NCI-H446 treated with DMSO at 0.1 percent for 48 hours (cell line): ENCODE measurements at places on chromosomes 5 and 9.

DNA sequence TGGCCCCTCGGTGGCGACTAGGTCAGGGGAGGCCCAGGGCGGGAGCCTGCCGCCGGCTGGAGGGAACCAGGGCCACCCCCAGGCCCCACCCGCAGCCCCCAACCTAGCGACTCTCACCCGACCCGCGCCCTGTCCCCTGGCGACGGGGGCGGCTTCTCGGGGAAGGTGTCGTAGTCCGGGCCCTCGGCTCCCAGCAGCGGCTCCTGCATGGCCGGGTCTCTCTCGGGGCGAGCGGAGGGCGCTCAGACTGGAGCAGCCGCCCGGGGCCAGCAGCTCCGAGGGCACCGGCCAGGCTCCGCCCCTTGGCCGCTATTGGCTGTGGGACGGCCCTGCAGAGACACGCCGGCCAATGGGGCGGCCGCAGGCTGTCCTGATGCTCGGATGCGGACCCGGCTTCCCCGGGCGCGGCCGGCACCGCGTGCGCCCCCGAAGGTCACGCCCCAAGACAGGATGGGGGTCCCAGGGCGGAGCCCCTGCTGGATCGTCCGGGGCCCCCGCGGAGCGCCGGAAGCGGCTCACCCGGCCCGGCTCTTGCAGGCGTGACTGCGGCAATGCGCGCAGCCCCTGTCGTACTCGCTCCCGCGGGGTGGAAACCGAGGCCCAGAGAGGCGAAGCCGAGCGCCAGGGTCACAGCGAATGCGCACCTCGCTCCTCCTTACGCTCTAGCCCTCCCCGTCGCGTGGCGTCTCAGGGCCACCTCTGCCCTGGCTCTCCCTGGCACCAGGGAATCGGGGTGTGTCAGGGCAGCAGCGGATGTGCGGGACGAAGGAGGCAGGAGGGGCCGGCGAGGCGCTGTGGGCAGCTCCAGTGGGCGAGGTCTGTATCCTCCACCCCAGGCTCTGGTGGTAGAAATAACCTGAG, at the start of gene SLC2A6:
SLC2A6 (minus strand) TSS at position 249 of the 861 bp plus-strand sequence; CDS start at position 209, 40 bp downstream.
- peak; percentile 39 for DNase-seq

GRCh38 chr9:96020792-96021550, 145.5 kb downstream of the ERCC6L2 start:
- no peak for DNase-seq

GRCh38 chr9:127011772-127012171, 97.2 kb downstream of the RALGPS1 start:
- no peak for DNase-seq

GRCh38 chr5:177109810-177110209, 23.1 kb downstream of the FGFR4 start:
- no peak for DNase-seq

DNA sequence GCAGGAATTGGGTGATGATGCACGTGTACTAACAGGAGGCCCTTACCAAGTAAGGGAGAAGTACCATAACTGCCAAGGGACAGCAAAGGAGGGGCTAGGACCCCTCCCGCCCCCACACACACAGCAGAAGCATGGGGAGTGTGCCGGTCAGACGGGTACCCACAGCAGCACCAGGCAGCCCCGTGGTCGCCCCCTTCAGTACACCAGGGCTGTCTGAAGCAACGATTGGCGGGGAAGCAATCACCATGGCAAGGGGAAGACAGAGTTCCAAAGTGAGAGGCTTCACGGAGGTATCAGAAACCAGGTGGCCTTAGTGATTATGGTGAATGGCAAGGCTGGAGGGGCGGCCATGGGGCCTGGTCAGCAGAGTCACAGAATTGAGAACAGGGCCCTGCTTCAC, 72.2 kb downstream of the CAMSAP1 start:
- DNase-seq: no peak

DNA sequence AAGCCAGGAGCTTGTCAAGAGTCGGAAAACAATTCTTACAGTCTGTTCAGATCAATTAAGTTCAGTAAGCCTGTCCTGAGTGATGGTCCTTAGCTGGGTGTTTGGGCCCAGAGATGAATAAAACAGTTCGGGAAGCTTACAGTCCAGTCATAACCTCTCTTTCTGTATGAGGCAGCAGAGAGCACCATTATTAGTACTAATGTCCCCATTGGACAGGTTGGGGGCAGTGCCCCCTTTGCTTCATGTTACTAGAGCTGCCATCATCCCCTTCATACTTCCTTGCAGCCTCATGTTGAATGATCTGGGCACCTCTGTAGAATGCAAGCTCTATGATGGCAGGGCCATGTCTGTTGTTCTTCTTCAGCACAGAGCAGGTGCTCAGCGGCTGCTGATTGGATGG, 9.8 kb downstream of the DOCK2 start:
- DNase-seq: no peak

GRCh38 chr5:109654455-109654854, 35.3 kb upstream of the MAN2A1 start:
- no peak for DNase-seq

DNA sequence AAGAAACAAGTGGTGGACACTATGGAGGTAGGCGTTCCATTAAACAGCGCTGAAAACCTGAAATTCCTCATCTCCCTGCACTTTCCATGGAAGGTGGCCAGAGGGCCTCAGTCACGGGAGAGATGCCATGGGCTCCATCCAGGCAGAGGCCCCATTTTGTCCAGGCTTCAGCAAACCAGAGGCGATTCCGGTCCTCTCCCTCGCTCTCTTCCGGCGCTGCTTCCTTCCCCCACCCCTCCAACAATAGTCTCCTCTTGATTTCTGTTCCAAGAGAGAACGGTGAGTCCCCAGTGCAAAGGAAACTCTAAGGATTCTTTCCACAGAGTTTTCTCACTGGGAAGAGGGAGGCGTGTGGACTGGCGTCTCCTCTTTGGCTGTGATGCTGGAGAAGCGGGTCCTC, 7.5 kb downstream of the ZNF366 start:
- no peak for DNase-seq

DNA sequence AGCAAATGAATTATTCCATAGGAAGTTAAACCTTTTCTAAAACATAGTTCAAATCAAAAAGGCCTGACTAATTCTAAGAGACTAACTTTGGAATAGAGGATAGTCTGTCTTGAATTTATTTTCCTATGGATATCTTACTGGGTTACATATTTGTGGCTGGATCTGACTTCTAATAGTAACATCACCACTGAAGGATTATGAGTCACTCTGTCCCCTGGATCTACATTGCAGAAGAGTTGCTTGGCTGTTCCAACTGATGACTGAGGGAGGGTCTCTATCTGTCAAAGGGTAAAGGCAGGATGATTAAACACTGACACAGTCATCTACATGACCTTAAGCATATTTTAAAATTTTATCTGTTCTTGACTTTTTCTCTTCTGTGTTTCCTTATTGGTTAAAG, 119.6 kb upstream of the FST start:
- DNase-seq: no peak

GRCh38 chr9:34010979-34011378, 37.7 kb downstream of the UBAP2 start:
- DNase-seq: no peak

GRCh38 chr5:167511276-167511675, 780.2 kb upstream of the WWC1 start:
- DNase-seq: no peak

DNA sequence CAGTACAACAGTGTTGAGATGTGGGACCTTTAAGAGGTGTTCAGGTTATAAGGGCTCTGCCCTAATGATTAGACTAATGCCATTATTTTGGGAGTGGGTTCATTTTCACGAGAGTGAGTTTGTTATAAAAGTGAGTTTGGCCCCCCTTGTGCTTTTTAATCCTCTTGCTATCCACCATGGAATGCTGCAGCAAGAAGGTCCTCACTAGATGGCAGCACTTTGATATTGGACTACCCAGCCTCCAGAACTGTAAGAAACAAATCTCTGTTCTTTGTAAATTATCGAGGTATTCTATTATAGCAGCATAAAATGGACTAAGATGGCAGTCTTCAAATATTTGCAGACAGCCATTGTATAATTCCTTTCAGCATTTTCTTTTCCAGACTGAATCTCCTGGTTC, 212.4 kb downstream of the LRRC70 start:
- DNase-seq: no peak

GRCh38 chr9:126295082-126295477, 31.5 kb upstream of the MVB12B start:
- no peak for DNase-seq

GRCh38 chr9:107138261-107138992, 144.7 kb upstream of the RAD23B start:
- DNase-seq: no peak

GRCh38 chr5:400282-401145, 42.5 kb upstream of the EXOC3 start:
- no peak for DNase-seq

- DNase-seq: peak; percentile 52
Observed at GRCh38 chr5:63963080-63963735, 963 bp upstream of the HTR1A start.

DNA sequence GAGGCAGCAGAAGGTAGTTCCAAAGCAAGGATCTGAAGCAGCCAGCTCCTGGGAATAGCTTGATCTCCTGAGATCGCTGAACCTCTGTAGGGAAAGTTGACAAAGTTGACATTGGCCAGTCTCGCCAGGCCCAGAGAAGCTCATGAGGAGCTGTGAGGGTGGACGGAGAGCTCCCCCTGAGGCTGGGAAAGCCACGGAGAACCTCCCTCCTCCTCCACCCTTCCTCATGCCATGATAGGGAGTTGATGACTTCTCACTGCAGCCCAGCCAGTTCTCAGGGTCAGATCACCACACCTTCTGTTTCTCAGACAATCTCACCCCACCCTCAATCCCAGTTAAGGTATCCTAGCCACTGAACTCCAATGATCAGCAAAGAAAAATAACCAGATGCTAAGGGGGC, 30.4 kb upstream of the KCNV2 start:
- no peak for DNase-seq

- no peak for DNase-seq
Observed at GRCh38 chr5:140024928-140025327, 18.2 kb downstream of the NRG2 start.

GRCh38 chr5:95962785-95963184, 1.1 kb upstream of the ELL2 start:
- no peak for DNase-seq

- no peak for DNase-seq
Observed at GRCh38 chr9:127424676-127424999, 456 bp downstream of the ZNF79 start.

GRCh38 chr5:139768807-139769465, 26.7 kb upstream of the PSD2 start:
- no peak for DNase-seq

- DNase-seq: no peak
Observed at GRCh38 chr5:90347462-90347861, 62.1 kb downstream of the CETN3 start.

- no peak for DNase-seq
Observed at GRCh38 chr5:96197347-96197746, 235.7 kb upstream of the ELL2 start.

DNA sequence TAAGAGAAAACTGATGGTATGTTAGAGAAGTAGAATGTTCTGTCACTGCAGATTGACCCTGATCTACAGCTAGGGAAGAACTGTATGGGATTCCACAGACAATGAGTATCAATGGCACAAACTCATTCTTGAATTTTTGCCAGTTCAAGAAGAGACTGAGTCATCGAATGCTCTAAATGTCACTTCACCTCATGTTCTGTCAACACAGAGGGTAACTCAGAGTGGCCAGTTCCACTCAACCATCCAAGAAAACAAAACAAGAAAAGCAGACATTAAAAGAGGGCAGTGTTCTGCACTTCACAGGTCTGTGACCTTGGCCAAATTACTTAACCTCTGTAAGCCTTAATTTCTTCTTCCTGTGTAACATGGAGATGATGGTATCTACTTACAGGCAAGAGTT, 132.2 kb upstream of the HMHB1 start:
- no peak for DNase-seq

- DNase-seq: no peak
Observed at GRCh38 chr9:129354498-129354897, 176.4 kb upstream of the IER5L start.

DNA sequence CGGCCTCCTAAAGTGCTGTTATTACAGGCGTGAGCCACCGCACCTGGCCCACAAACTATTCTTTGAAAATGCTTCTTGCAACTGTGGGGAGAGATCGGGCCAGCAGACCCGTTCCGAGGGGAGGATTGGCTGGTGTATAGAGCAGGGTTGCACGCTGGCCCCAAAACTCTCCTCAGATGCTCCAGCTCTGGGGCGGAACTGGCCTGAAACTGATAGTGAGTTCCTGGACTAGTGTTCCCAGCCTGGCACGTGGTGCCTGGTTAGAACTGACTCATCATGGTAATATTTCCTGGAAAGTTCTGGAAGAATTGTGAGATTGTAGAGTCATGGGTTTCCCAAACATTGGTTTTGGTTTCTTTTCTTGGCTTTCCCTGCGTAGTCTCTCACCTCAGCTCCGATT, 120.5 kb downstream of the FBXL7 start:
- no peak for DNase-seq

DNA sequence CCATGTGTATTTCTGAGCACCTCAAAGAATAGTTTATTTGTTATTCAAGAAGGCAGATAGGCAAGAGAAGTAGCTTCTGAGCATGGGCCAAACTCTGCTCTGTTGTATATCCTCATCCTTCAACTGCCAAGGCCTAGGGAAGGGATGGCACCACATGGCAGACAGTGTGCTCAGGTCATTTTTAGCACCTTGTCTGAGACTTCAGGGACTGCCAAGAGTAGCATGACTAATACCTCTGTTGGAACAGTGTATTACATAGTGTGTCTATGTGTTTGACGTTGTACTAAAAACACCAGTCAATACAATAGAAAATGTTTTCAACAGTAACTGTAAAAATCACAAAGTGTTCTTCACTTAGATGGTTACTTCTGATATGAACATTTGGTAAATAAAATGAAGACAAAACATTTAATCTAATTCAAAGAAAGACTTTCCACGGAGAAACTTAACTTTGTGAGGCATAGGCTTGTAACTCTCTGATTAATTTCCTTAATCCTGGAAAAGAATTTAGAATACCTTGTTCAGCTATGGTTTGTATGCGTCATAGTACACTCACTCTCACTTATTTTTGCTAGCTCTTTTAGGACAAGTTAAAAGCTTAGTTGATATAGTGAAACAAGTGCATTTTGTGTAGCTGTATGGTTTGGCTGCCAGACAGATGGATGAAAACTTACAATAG, 318.4 kb upstream of the RIOK2 start:
- DNase-seq: no peak

- DNase-seq: no peak
Observed at GRCh38 chr5:35416217-35416988, 186.1 kb upstream of the PRLR start.

- DNase-seq: no peak
Observed at GRCh38 chr9:95336281-95336680, 18.8 kb upstream of the FANCC start.

- no peak for DNase-seq
Observed at GRCh38 chr5:168851902-168852321, 272.7 kb upstream of the PANK3 start.
